ENCODE measurements at places on chromosomes 4 and X. TPM values are rescaled to one million over a fixed set of nuclear protein-coding genes. Genes with fewer than 3 reads are reported as not detected.

The KLB gene
- not detected for total RNA-seq

The CLDN2 gene
- 0.09 TPM for total RNA-seq

The IQCM gene
- not detected for total RNA-seq

The CYSLTR1 gene
- not detected for total RNA-seq

The TMPRSS11A gene
- total RNA-seq: not detected

The BANK1 gene
- total RNA-seq: 0.27 TPM

The AVPR2 gene
- total RNA-seq: not detected

The BEX2 gene
- total RNA-seq: 142 TPM

The GAGE12F gene
- not detected for total RNA-seq

The LPAR4 gene
- 0.77 TPM for total RNA-seq

The IL13RA1 gene
- total RNA-seq: 17.8 TPM

The MUC7 gene
- total RNA-seq: not detected

- H3K4me3 ChIP-seq: no peak overlapping the region
- no peak overlapping the region for H3K27ac ChIP-seq
- no peaks in the 10 kb centered on the region for H3K27me3 ChIP-seq
- no peaks in the 10 kb centered on the region for H3K4me1 ChIP-seq
These were observed 203.6 kb downstream of the ARHGEF9 start for GRCh38 chrX:63581398-63581797.

DNA sequence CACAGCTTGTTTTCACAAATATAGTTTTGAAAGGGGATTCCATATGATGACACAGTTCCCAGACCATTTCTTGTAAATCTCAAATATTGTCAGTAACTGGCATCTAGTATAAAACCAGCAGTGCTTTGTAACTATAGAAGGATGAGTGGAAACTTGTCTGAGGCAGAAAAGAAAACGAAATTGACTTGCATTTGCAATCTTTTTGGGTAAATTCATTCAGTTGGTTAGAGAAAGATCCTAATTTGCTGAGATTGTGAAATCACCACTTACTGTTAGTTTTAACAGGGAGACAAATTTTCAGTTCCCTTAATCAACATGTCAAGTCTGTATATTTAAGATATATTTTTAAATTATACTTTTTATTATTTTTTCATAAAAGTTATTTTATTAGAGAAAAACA is 71.5 kb upstream of the VEGFC start:
- no peaks in the 10 kb centered on the region for H3K27me3 ChIP-seq
- H3K27ac ChIP-seq: no peak overlapping the region
- H3K4me1 ChIP-seq: no peaks in the 10 kb centered on the region
- H3K4me3 ChIP-seq: no peak overlapping the region
- DNase-seq: no peak

- H3K36me3 ChIP-seq: no peaks in the 10 kb centered on the region
- no peak overlapping the region for H3K4me3 ChIP-seq
- H3K4me1 ChIP-seq: no peaks in the 10 kb centered on the region
These were observed 110.4 kb upstream of the ATXN3L start for GRCh38 chrX:13430136-13430827.

DNA sequence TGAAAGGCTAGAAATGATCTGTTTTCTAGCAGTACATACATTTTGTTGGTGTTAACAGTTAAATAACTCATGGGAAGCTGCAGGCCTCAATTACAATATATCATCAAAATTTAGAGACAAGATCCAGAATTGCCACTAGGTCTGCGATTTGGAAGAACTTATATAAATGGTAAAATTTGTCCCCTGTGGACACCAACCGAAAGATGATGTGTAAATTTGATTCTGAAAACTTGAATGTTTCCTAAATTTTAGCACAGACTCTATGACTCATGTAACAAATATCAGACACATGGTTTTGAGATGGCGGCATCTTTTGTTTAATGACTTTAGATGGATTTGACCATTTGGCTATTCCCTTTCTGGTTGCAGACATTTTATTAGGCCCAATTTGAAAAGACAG is 6.0 kb upstream of the HPGDS start:
- no peaks in the 10 kb centered on the region for H3K36me3 ChIP-seq
- DNase-seq: no peak
- no peak overlapping the region for H3K4me3 ChIP-seq
- H3K27ac ChIP-seq: no peak overlapping the region
- H3K4me1 ChIP-seq: no peaks in the 10 kb centered on the region

DNA sequence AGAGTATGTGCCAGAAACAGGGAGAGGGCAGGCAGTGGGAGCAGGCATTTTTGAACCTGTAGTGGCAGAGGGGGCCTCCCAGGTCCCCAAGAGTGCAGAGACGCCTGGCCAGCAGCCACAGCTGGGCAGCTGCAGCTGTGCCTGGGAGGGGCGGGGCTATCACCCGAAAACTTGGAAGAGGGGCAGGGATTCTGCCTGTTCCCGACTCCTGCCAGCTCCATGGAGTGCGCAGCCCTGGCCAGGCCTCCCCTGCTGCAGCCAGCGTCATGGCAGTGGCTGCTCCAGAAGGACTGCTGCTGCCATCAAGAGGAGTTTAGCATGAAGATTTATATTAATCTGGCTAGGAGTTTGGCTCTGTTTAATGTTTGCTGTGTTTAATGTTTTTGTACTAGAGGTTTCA is 532.1 kb upstream of the PITX2 start:
- no peaks in the 10 kb centered on the region for H3K27me3 ChIP-seq
- H3K27ac ChIP-seq: no peak overlapping the region
- no peaks in the 10 kb centered on the region for H3K36me3 ChIP-seq
- no peaks in the 10 kb centered on the region for H3K4me1 ChIP-seq
- DNase-seq: no peak

DNA sequence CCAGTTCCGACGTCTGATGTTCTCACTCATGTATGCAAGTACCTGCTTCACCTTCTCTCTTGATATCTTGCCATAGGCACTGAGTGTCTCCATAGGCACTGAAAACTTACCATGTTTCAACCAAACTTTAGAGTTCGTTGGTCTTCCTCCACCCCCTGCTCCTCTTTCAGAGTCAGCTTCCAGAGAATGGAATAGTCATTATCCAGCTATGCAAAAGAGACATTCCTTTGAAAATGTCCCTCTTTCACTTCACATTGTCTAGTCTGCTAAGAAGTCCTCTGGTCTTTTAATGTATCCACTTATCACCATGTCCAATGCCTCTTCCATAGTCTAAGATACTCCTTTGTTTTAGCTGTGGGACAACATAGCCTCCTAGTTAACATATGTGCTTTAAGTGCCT is 566.0 kb upstream of the TENM3 start:
- no peak for DNase-seq
- H3K4me1 ChIP-seq: no peaks in the 10 kb centered on the region
- H3K36me3 ChIP-seq: no peaks in the 10 kb centered on the region
- no peak overlapping the region for H3K4me3 ChIP-seq
- H3K27me3 ChIP-seq: no peaks in the 10 kb centered on the region

GRCh38 chrX:54826598-54826997 is 19.1 kb downstream of the MAGED2 start:
- no peaks in the 10 kb centered on the region for H3K27me3 ChIP-seq
- DNase-seq: no peak
- H3K27ac ChIP-seq: no peak overlapping the region
- no peaks in the 10 kb centered on the region for H3K4me1 ChIP-seq
- H3K4me3 ChIP-seq: no peak overlapping the region
- H3K36me3 ChIP-seq: no peaks in the 10 kb centered on the region

GRCh38 chr4:54475546-54475945 is 182.2 kb upstream of the KIT start:
- no peaks in the 10 kb centered on the region for H3K36me3 ChIP-seq
- no peaks in the 10 kb centered on the region for H3K4me1 ChIP-seq
- no peak for DNase-seq

- no peaks in the 10 kb centered on the region for H3K27me3 ChIP-seq
- no peak for DNase-seq
These were observed 48.4 kb downstream of the RWDD4 start for GRCh38 chr4:183610613-183611012.

GRCh38 chr4:78553529-78554060 is 2.0 kb downstream of the ANXA3 start:
- H3K4me3 ChIP-seq: no peak overlapping the region
- H3K27ac ChIP-seq: no peak overlapping the region
- peaks cover 5% of the 10 kb centered on the region for H3K27me3 ChIP-seq

DNA sequence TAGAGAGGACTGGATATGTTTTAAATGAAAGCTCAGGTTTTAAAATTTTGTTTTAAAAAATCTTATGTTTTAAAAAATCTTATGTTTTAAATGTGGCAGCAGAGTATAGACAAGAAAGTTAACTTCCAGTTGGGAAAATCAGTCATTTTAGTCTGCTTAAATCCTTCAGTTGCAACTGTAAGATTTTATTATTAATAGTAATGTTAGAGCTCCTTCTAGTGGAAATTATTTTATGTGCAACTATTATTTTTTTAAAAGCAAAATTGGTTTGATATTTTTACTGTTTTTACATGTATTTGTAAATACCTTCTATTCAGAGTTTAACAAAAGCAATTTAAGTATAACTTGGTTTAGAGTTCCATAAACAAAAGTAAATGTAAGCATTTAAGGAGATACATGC is 8.5 kb upstream of the NUDT6 start:
- H3K27ac ChIP-seq: no peak overlapping the region
- H3K36me3 ChIP-seq: peaks cover 13% of the 10 kb centered on the region
- no peak overlapping the region for H3K4me3 ChIP-seq
- H3K27me3 ChIP-seq: no peaks in the 10 kb centered on the region

GRCh38 chr4:67521506-67521905 is 23.8 kb downstream of the CENPC start:
- no peak for DNase-seq
- peaks cover 10% of the 10 kb centered on the region for H3K36me3 ChIP-seq
- no peaks in the 10 kb centered on the region for H3K4me1 ChIP-seq
- H3K27ac ChIP-seq: no peak overlapping the region
- no peak overlapping the region for H3K4me3 ChIP-seq

GRCh38 chr4:148445071-148445859 is 3.1 kb upstream of the NR3C2 start:
- H3K36me3 ChIP-seq: no peaks in the 10 kb centered on the region
- H3K27ac ChIP-seq: no peak overlapping the region
- no peak for DNase-seq

DNA sequence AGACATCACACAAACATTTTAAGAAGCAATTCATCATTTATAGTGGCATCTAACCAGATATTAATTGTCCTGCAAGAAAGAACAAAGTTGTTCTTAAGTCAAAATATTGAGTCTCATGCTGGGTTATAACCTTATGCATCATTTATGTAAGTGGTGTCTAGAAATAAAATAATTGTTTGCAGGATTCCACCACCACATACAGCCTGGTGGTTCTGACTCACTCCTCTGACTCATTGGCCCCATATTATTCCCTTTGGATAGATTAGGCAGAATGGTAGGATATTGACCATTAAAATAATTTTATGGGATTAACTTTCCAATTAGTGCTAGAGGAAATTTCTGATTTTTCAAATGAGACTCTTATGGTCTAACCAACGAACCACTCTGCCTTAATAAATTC is 384.5 kb downstream of the GRXCR1 start:
- no peak overlapping the region for H3K4me3 ChIP-seq
- peaks cover 12% of the 10 kb centered on the region for H3K4me1 ChIP-seq
- H3K27me3 ChIP-seq: no peaks in the 10 kb centered on the region

- H3K27me3 ChIP-seq: peaks cover 2% of the 10 kb centered on the region
- no peaks in the 10 kb centered on the region for H3K36me3 ChIP-seq
- H3K4me1 ChIP-seq: no peaks in the 10 kb centered on the region
- H3K27ac ChIP-seq: no peak overlapping the region
- H3K4me3 ChIP-seq: no peak overlapping the region
These were observed 56.2 kb downstream of the WFS1 start for GRCh38 chr4:6325788-6326290.

DNA sequence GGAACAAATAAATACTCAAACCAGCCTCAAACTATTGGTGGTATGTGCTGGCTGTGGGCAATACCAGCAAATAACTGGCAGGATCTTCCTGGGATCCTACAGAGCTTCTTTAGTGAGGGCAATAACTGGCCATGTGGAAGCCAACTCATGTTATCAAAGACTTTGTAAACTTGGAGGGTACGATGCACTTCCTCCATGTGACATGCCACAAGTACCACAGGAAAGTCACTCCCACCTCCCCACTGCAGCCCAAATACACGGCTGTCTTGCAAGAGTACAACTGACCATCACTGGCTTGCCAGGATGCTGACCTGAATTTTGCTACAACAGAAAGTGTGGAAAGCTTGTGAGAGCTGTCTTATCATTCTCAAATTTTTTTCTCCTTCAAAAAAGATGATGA is 93.3 kb upstream of the MAML3 start:
- H3K4me1 ChIP-seq: peaks cover 36% of the 10 kb centered on the region
- no peaks in the 10 kb centered on the region for H3K36me3 ChIP-seq
- no peak for DNase-seq

DNA sequence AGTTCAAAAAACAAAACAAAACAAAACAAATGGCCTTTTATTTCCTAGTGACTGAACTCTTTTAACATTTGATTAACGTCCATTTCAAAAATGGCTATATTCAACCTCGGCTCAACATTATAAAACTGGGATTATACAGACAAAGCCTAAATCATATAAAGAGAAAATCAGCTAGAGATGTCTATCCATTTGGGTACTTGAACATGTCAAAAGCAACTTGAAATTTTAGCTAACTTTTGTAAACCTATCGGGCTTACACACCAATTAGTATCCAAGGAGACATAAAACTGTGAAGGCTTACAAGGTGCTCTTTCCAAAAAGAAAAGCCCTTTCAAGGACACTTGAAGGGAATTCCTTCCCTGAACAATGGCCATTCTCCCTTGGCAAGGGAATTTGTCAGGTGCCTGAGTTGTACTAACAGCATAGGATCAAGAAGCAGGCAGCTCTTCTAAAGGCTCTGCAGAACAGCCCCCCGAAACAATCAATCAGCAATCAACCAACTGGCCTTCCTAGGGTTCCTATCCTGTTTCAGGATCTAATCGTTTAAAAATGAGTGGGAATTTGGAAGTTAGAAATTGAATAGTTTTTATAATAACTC is 633.7 kb upstream of the HTR2C start:
- DNase-seq: no peak
- H3K4me3 ChIP-seq: no peak overlapping the region
- no peaks in the 10 kb centered on the region for H3K36me3 ChIP-seq
- H3K27me3 ChIP-seq: no peaks in the 10 kb centered on the region

- no peak overlapping the region for H3K27ac ChIP-seq
- no peak overlapping the region for H3K4me3 ChIP-seq
- no peaks in the 10 kb centered on the region for H3K27me3 ChIP-seq
- DNase-seq: no peak
These were observed 73.5 kb downstream of the GPAT3 start for GRCh38 chr4:83609365-83609764.

GRCh38 chr4:120829113-120829831 is 93.3 kb downstream of the PRDM5 start:
- H3K36me3 ChIP-seq: no peaks in the 10 kb centered on the region
- H3K27me3 ChIP-seq: no peaks in the 10 kb centered on the region
- DNase-seq: no peak
- H3K4me3 ChIP-seq: no peak overlapping the region
- no peak overlapping the region for H3K27ac ChIP-seq

DNA sequence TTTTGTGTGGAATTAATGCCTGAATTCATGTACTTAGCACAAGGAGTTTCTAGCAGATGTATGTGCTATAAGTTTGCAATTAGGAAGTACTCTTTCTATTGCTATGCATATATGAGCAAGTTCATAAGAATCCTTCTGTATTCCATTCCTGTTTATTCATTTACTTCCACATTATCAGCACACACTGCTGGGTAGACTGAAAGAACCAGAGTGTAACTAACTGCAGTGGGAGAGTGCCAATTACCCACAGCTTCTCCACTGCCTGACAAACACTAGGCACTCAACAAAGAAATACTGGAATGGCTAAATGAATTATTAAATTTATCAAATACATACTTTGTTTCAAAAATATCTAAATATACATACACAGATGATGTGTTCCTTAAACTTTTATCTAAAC is 219.6 kb downstream of the CAMK2D start:
- H3K4me3 ChIP-seq: no peak overlapping the region
- H3K27ac ChIP-seq: no peak overlapping the region
- H3K27me3 ChIP-seq: no peaks in the 10 kb centered on the region
- no peak for DNase-seq
- H3K36me3 ChIP-seq: no peaks in the 10 kb centered on the region

Data from cardiac muscle cell (in vitro differentiated cells and primary cell).